ENCODE measurements at places on chromosomes 4 and X.

GRCh38 chr4:101103381-101104142 lies 243.8 kb downstream of the PPP3CA start:
- DNase-seq: no peak

- no peak for DNase-seq
Measured at GRCh38 chr4:37628977-37629609, 57.1 kb downstream of the RELL1 start.

DNA sequence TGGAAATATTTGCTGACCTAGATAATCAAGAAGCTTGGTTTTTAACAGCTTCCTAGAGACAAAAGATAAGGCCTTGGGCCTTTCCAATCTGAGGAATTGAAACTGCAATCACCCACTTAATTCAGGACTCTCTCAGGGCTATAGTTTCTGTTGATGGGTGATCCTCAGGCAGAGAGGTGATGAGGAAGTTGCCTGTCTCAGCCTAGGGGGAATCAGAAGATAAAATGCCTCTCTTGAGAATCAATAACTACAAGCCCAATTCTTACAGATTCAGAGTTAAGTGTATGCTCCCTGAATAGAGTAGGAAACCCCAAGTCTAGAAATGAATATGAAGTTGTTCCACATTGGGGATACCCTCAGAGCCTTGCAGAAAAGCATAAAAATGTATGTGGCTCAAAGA lies 45.5 kb downstream of the NFKB1 start:
- DNase-seq: no peak

- no peak for DNase-seq
Measured at GRCh38 chrX:435536-436122, 48.9 kb upstream of the PPP2R3B start.

GRCh38 chr4:157128395-157128794 lies 52.4 kb downstream of the GLRB start:
- DNase-seq: no peak

DNA sequence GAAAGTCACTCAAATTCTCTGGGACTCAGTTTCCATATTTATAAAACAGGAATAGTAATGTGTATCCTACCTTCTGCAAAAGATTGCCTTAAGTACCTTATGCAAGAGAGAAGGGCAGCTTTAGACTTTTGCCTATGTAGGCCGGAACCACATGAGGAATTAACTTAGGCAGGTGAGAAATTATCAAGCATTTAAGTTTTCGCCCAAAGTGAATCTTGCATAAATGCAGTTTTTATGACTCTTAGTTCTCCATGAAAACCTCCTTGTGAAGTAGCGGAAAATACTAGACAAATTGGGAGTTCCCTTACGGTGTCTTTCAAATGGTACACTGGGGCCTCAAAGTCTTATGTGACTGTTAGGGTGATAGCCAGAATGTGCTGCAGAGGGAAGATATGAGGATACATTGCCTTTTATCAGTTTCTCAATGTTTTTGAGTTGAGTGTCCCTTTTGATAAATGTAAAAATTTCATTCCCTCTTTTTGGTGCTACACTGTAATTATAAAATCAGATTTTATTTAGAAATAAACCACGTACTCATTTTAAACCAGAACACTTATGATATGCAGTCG lies 2.6 kb downstream of the SH2D1A start:
- no peak for DNase-seq

DNA sequence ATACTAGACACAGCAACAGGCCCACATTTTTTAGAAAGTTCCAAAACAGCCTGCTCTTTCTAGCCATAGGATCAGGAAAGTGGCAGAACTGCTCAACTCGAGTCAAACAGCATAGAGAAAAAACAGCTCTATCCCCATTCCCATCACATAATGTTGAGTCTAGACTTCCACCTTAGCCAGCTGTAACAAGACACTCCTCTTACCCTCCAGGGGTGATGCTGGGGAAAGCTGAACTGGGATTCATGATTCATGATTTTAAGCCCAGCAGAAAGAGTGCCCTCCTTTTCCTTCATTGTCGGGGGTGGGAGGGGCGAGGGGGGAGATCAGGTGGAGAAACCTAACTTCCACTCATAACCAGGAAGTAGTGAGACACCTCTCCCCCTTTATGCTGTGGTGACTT lies 86.1 kb downstream of the CENPC start:
- no peak for DNase-seq

DNA sequence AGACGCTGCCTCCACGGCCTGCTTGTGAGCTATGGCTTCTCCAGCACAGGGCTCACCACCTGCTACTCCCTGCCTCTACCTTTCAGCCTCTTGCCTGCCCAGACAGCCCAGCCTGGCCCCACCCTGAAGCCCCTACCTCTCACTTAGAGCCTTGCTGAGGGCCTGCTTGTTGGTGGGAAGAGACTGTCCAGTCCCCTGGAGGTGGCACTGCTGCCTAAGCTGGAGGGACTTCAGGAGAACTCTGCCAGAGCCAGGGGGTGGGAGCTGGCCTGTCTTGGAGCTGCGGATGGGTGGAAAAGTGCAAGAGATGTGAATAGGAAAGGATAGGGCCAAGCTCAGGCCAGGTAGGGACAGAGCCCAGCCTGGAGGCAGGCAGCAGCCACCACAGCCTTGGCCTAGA lies 2.7 kb upstream of the ZNF185 start:
- DNase-seq: no peak

DNA sequence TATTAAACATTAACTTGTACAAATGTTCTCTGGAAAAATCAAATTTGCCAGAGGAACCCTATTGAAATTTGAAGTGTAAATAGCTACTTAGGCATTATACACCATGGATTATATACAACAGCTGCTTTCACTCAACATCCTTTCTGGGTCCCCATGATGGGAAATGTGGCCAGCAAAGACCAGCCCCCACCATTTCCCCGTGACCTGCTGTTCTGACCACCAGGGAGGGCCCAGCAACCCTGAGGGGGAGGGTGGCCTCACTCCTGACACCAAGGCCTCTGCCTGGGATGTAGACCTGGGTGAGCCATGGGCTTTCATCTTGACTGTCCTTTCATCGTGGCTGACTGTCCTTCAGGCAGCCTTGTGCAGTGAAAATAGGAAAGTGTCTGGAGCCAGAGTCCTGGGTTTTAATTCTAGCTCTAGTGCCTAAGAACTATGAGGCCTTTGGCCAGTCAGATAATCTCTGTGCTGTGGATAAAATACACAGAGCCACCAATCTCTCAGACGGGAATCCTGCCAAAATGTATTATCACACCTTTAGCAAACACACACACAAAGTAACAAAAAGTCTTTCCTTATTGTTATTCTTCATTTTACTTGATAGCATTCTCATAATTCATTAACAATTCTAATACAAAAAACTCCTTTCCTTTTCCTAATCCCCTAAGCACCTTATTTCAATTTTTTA lies 45.1 kb downstream of the NR3C2 start:
- no peak for DNase-seq

GRCh38 chr4:184706453-184706852 lies 27.4 kb downstream of the CENPU start:
- DNase-seq: no peak

DNA sequence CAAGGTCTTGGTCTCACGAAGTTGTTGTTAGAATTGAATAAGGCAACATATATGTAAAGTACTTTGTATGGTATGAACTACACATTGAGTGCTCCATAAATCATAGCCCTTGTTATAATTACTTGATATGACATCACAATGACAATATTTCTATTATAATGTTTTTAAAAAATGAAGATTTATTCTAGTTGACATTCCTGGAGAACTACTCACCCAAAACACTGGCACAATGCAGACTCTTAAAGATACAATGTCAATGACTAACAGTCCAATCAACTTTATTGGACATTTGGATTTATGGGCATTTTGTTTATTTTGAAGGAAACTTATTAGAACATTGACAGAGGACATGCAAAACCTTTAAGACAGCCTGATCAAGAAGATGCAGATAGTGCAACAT lies 55.3 kb downstream of the ASB9 start:
- DNase-seq: no peak

DNA sequence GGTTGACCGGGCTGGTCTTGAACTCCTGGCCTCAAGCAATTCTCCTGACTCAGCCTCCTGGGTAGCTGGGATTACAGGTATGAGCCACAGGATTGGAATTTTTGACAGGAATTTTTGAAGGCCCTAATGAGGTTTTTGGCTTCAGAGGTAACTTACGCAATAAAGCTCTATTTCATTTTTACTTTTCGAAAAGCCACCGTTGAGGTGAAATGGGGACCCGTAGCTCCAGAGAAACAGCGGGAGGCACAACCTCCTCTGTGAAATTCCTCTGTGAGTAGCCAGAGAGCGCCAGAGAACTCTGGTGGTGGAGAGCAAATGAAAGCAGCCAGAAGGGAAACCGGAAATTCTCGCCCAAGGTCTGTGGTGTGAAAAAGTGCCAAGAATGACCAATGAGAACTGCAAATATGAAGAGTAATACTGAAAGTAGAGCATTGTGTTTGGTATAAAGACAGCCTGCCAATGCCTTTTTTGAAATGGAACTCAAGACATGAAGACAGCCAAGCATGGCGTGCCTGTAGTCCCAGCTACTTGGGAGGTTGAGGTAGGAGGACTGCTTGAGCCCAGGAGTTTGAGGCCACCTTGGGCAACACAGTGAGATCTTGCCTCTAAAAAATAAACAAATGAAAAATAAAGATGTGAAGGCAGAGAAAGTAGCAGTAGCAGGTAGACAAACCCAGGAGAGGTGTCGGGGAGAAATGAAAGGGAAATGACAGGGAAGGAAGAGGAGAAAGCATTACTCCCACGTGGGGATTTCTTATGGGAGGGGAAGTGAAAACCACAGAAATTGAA lies 33.0 kb upstream of the TMEM131L start:
- peak; percentile 91 for DNase-seq

DNA sequence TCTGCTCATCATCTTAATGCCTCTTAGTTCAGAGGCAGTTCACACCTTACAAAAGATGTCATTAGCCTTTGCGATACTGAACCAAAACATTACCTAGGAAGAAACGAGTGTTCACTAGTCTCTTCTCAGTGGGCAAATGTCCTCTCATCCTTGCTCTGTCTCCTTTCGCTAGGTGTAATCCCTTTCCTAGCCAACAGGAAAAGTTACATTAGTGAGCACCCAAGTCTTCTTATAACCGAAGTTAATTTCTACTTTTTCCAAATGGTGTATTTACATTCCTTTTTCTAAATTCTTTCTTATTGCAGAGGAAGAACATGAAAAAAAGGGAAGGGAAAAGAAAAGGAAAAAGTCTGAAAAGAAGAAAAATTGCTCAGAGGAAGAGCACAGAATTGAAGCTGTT lies 46.9 kb downstream of the SMIM31 start:
- DNase-seq: no peak

DNA sequence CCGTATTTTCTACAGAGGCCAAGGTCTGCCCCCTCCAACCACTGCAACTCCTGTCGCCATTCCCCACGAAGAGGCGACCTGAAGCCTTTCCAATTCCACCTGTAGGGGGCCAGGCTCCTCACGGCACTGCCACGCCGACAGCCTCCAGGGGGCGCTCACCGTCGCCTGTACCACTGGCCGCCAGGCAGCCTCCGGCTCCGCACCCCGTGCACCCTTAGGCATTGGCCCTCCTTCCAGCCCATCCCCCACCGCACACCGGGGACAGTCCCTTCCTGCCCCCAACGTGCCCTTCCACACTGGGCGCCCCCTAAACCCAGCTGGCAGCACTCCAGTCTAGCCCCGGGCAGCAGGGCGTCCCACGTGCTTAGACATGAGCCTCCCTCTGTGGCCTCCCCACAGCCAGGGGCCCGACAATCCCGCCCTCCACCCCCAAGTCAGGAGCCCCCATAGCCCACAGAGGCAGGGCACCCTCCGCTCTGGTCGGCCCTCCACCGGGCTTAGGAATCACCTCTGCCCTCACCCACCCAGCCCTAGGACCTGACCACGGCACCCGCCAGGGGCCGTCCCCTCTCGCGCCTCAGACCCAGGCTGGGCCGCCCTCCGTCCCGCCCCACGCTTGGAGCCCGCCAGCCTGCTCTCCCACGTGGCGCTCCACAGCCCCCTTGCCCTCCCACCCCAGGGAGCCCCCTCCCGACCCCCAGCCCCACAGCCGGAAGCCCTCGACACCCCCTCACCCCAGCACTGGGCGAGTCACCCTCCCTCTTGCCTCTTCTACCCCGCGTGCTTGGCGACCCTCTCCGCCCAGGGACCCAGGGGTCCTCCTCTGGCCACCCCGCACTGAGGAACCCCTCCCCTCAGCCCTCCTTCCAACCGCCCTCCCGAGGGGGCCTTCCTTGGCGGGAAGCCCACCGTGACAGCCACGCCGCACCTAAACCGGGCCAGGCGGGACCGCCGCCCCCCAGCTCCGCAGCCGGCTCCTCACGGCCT lies 711 bp downstream of the PNMA6E start:
- DNase-seq: peak; percentile 64

DNA sequence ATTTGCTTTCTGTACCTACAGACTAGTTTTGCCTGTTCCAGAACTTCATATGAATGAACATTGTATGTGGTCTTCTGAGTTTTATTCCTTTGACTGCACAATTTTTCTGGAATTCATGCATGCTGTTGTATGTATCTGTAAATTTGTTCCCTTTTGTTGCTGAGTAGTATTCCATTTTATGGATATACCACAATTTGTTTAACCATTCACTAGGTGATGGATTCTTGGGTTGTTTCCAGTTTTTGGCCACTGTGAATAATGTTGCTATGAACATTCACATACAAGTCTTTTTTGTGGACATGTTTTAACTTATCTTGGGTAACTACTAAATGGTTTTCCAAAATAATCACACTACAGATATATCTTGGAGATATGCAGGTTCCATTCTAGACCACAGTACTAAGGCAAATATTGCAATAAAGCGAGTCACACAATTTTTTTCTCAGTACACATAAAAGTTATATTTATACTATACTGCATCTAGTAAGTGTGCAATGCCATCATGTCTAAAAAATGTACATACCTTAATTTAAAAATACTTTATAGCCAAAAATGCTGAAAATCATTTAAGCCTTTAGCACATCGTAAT lies 58.7 kb downstream of the TSPAN5 start:
- no peak for DNase-seq

DNA sequence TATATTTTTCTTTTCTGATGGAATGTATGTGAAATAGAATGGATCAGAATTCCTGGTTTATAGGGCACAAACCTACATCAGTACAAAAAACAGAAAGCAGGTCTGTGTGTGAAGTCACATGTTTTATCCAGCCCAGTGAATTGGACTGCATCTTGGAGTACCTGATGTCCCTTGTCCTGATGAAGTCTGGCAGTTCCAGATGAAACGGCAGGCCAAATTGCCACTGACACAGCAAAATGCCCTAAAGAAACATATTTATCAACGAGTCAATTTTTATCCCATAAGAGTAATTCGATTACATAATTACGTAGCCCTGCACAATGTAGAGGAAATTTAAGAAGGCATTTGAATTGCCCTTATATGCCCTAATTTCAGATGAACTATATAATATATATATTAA lies 37.8 kb upstream of the ATP6AP2 start:
- DNase-seq: no peak

Data from activated CD8-positive, alpha-beta T cell treated with anti-CD3 and anti-CD28 coated beads for 36 hours (primary cell).